ENCODE measurements at places on chromosomes 3 and 15. TPM values are rescaled to one million over a fixed set of nuclear protein-coding genes. Genes with fewer than 3 reads are reported as not detected.

DCLK3 gene
- total RNA-seq: 0.11 TPM

DNA sequence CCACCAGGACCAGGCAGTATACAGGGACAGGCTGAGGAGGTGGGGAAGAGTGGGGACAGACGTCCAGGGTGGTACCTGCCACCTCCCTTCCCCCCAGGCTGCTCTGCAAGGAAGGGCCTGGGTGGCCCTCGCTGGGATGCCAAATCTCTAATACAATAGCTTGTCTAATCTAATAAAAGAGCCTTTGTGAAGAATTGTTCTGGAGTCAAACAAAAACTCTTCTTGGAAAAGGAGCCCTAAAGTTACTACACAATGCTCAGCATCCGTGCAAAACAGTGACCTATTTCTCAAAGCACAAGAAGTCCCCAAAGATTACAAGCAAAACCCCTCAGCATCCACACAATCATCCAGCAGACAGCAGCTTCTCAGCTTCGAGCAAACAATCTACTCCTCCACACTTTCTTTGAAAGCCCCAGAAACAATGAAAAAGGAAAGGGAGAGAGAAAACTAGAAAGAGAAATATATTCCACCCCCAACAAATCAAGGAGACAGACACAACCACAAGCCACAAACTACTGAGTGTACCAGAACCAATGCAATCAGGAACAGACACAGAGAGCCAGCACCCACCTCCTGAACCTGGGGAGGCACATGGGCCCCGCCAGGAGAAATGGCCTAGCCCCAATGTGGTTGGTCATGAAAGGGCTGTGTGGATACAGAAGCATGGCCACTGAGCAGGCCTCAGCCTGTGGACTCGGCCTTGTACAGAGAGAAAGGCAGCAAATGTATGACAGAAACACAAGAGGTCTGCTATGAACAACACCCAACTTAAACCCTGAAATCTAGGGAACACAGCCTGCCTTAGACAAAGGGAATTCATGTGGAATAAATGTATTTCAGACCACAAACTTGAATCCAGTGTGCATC is 177.1 kb upstream of the CHRNA7 start:
- no peak for DNase-seq

B3GALNT1 gene
- total RNA-seq: 1.8 TPM

GRCh38 chr15:69810431-69811354 is 287.0 kb downstream of the TLE3 start:
- DNase-seq: no peak

DNA sequence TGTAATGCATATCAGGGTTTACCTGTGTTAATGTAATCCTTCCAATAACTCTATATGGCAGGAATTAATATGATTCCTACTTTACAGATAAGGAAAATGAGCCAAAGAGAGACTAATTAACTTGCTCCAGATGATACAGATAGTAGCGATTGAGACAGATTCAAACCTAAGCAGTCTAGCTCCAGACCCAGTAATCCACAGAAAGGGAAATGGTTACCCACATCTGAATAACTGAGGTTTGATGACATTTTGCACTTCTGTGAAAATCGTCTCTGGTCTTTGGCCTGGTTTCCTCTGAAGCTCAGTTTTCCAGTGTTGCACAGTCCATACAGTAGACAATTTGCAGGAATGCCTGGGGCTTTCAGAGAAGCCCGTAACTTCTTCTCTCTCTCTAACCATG is 177.1 kb upstream of the UMPS start:
- DNase-seq: no peak
